ENCODE measurements at places on chromosomes 13 and 19.

- no peak for DNase-seq
Measured at GRCh38 chr19:33559996-33560395, 38.4 kb upstream of the PEPD start.

DNA sequence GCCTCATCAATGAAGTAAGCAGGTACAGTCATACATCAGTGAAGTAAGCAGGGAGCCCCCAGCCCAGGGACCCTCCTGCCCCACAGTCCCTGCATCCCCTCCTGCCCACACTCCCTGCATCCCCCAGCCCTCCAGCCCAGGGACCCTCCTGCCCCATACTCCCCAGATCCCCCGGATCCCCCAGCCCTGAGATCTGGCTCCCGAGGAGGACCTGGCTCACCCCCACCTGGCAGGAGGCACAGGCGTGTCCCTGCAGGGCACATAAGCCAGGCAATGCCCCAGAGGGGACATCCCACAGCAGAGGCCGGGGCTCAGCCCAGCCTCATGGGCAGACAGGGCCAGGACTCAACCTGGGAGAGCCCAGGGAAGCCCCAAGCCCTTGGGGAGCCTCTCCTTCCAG is 53.6 kb upstream of the TPM4 start:
- DNase-seq, result no peak

- no peak for DNase-seq
Measured at GRCh38 chr19:35223862-35224505, 4.6 kb downstream of the FAM187B start.

GRCh38 chr19:48962029-48962848 is 2.9 kb upstream of the FTL start:
- no peak for DNase-seq

DNA sequence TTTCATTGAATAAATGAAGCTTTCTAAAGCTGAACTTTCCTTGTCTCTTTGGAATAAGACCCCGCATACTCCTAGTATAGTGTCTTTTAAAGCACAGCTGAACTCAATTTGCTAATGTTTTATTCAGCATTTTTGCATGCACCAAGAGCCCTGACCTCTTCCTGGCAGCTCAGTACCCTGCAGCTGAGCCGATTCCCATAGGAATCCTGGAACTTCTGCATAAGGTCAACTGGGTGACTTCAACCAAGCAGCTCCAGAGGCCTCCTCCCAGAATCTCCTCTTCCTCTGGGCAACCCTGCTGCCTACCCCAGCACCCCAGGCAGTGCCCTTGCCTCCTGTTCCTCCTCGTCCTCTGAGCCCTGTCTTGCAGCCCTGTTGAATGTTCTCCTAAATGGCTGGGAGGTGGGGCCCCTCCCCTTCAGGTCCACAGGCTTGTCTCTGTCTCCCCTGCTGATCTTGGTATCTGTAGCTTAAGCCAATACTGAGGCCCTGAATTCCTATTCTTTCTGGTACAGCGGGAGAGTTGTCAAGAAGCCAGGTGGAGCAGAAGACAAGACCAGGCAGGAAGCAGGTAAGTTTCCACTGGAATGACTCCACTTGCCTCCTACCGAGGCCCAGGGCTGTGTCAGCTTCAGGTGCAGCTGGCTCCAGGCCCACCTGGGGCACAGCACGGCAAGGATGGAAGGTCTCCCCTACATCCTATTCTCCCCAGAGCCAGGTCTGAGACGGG is 23.6 kb upstream of the CCDC124 start:
- no peak for DNase-seq

- no peak for DNase-seq
Measured at GRCh38 chr19:48418317-48419064, 25.0 kb downstream of the GRIN2D start.

DNA sequence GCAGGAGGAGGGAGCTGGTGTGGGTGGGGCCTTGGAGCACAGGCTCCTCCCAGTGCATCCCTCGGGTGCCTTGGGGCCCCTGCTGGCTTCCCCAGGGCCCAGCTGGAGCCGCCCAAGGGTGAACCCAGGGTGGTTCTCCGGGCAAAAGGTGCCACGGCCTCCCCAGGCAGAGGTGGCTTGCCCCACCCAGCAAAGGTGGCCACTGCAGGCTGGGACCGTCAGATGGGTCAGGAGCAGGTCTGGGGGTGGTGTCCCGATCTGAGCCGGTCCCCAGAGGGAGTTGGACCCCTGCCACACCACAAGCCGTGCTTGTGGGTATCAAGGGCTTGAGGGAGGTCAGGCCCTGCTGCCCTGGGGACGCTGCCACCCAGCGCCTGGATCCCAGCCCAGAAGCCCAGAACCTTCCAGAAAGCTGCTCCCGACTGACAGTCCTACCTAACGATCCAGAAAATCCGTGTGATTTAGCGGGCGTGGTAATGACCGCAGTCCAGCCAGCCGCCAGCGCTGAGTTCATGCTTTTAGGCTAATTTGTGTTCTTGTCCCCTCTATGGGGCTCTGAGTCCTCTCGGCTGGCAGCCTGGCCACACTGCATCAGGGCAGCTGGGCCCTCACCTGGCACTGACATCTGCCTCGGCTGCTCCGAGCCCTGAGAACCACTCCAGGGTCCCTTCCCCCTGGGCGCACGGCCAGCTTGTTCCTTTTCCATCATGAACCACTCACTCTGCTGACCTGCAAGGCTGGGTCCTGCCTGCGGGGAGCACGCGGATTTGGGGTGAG is 5.0 kb upstream of the GRIN3B start:
- DNase-seq, result no peak

DNA sequence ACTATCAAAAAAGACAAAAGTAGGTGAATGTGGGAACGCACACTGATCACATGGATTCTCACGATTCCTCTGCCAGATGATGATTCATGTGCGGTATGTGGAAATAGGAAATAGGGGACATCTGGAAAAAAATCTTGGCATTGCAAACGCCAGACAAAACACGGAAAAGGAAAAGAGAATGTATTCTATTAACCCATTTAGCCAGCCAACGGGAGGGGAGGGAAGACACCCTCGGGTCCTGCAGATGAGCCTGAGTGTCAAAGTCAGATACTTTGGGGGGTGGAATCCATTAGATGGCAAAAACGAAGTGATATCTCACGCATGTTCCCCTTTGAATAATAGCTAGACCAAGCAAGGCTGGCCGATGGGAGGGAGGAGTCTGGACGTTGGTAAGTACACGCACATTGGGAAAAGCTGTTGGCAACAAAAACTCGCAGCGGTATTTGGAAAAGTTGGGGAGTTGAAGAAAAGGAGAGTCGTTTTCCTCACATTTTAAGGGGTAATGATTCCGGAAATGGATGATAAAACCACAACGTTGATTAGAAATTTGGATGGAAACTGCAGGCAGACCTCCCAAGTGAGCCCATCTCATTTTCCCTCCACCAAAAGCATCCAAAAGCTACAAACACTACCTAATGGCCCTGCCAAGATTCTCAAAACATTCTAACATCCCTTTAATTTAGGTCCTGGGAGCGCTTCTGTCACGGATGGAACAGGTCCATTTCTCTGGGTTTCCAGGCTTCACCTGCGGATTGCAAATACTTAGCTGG is 73.6 kb downstream of the COL4A1 start:
- DNase-seq, result no peak

- DNase-seq, result no peak
Measured at GRCh38 chr19:524062-524674, 7.4 kb upstream of the CDC34 start.

Measured in T47D (cell line).